ENCODE measurements at places on chromosomes 5 and 9.

- no peak for DNase-seq
These were observed 12.2 kb downstream of the VDAC1 start for GRCh38 chr5:133992429-133993155.

DNA sequence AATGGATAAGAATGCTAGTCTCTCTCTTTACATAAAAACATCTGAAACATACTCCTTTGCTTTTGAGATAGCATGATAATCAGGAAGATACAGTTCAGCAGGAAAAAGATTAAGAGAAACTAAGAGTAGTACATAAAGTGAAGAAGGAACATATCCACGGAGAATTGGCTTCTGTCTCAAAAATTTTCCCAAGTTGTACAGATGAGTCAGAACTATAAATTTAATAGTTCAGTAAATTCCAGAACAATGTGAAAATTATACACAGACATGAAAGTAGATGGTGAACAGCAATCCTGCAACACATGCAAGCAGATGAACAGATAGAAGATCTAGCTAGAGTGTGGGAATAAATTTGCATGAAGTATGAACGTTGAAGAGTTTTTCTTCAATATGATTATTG, 691.4 kb upstream of the RIOK2 start:
- no peak for DNase-seq

DNA sequence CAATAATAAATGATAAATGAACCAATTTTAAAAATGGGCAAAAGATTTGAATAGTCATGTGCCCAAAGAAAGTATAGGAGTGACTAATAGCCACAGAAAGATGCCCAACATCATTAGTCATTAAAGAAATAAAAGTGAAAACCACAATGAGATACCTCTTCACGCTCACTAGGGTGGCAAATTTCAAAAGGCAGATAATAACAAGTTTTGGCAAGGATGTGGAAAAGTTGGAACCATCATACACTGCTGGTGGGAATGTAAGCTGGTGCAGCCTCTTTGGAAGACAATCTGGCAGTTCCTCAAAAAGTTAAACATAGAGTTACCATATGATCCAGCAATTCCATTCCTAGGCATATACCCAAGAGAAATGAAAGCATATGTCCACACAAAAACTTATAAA, 1819.8 kb downstream of the MAT2B start:
- no peak for DNase-seq

GRCh38 chr5:90326995-90327394, 82.6 kb downstream of the CETN3 start:
- no peak for DNase-seq

- no peak for DNase-seq
These were observed 88.8 kb downstream of the CARTPT start for GRCh38 chr5:71807909-71808308.

GRCh38 chr9:131997779-131998178, 81.9 kb downstream of the MED27 start:
- no peak for DNase-seq

DNA sequence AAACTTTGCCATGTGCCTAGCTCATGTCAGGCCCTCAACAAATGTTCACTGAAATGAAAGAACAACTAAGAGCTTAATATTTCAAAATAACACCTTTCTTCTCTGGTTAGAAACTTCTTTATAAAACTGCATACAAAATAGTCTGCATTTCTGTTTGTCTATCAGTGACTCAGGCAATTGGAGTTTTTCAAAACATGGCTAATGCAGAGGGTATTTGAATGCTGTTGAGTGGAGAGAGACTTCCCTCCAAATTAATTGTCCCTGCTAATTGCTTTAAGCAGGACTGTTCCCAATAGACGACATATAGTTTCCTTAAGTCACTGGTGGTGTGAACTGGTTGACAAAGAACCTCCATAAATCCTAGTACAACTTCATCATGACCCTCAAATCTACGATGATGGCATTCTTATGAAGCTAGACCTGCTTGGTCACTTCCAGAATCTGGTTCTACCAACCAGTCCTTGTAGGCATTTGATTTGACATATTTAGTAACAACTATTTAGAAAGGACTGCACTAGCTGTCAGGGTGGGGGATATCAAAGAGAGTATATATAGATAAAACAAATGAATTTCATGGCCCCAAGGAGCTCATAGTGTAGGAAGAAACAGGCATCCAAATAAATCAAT, 84.5 kb downstream of the PRLR start:
- DNase-seq: peak; percentile 35

DNA sequence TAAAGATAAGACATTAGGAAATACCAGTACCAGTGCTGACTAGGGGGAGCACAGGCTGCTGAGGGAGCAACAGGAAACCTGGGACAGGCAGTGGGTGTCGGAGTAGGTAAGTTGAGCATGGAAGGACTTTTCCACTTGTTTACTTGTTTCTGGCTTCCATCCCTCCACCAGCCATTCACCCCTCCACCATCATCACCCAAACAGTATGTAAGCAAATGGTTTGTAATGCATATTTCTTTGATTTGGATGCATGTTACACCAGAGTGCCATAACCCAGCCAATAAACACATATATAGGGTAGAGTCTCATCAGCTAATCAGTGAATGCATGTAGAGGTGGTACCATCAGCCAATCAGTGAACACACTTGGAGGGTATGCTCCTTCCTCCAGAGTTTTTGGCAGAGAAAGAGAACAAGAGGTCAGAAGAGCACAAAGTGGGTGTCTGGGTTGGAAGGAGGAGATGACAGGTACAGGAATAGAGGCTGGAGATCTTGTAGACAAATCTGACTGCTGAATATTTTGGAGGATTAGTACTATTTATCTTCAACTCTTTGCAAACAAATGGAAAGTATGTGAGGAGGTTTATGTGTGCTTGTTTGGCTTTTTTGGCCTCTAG, 37.7 kb upstream of the PDE8B start:
- DNase-seq: no peak

- peak; percentile 54 for DNase-seq
These were observed 80.1 kb downstream of the COL15A1 start for GRCh38 chr9:99023831-99024230.

DNA sequence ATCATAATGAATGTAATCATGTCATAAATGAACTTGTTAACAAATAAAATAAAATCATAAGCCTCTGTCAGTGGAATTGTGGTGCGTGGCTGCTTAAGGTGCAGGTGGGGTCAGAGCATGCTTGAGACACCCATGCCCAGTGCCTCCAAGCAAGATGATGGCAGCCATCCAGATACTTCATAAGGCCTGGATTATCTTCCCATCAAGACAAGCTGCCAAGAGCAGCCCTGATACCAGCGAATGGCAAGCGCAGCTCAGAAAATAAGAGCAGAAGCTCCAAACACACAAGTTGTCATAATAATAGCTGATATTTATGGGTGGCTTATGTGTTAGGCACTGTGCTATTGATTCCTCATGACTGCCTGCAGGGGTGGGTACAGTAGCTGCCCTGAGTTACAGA, 21.8 kb upstream of the LMX1B start:
- DNase-seq: no peak

- DNase-seq: no peak
These were observed 128.9 kb downstream of the GDNF start for GRCh38 chr5:37710965-37711364.

DNA sequence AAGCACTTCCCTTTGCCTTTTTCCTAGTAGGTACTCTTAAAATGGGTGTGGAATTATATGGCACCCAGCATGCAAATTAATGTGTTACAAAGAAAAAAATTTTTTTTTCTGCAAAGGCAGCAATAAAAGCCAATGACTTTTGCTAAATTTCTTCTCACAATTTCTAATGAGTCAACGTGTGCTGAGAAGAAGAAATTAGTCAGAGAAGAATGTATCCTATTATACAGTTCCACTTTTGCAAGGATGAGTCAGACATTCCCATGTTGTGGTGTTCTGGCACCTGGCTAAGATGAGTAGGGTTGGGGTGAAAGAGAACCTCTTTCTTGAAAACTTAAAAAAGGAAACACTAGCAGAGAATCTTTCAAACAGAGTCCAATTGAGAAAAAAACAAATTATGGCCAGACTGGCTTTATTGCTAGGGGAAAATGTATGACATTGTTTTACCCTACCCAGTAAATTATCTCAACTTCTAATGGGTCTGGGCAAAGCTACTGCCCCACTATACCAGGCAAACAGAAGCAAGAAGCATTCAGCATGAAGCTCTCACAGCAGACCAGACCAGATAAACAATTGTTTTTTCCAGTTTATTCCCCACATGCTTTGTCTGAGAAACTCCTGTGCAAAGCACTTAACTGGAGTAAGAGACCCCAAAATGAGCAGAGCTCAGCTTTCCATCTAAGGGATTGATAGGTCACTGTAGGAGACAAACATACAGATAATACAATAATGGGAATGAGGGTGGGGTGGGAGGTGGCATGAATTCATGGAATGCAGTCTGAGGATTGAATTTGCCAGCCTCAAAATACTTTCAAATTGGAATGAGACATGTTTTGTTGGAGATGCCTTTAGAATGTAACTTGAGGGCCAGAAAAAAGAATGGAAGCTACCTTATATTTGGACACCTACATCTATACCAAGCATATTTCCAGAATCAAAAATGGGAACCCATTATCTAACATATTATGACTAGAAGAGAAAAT, 220.8 kb upstream of the RFX3 start:
- peak; percentile 91 for DNase-seq

GRCh38 chr5:28313321-28313951, 1275.0 kb upstream of the CDH9 start:
- peak; percentile 20 for DNase-seq

DNA sequence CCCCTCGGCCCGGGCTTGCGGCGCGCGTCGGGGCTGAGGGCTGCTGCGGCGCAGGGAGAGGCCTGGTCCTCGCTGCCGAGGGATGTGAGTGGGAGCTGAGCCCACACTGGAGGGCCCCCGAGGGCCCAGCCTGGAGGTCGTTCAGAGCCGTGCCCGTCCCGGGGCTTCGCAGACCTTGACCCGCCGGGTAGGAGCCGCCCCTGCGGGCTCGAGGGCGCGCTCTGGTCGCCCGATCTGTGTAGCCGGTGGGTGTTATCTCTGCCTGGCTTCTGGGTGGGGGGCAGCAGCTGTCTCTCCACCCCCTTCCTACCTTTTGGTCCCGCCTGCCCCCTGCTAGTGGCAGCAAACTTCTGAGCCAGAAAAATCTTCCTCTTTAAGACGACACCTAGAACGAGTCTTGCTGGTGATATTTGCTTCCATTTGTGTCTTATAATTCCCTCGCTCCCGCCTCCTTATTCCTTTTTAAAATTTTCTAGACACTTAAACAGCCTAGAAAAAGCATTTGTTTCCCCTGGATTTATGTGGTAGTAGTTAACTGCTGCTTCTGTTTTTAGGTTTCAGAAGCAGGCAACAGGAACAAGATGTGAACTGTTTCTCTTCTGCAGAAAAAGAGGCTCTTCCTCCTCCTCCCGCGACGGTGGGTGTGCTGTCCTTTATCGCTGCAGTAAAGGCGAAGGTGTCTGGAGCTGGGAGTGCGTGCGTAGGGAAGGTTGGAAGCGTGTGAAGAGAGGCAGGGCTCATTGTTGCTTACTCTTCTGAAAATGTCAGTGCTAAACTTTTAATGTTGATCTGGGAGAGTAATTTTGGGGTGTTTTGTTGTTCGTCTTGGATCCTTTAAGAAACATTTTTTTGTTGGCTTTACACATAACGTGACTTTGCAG, 554 bp downstream of the JAK2 start:
- DNase-seq: peak; percentile 49

GRCh38 chr9:73615557-73615956, 463.9 kb downstream of the ANXA1 start:
- no peak for DNase-seq

GRCh38 chr5:174106997-174107655, 61.6 kb downstream of the NSG2 start:
- DNase-seq: no peak

DNA sequence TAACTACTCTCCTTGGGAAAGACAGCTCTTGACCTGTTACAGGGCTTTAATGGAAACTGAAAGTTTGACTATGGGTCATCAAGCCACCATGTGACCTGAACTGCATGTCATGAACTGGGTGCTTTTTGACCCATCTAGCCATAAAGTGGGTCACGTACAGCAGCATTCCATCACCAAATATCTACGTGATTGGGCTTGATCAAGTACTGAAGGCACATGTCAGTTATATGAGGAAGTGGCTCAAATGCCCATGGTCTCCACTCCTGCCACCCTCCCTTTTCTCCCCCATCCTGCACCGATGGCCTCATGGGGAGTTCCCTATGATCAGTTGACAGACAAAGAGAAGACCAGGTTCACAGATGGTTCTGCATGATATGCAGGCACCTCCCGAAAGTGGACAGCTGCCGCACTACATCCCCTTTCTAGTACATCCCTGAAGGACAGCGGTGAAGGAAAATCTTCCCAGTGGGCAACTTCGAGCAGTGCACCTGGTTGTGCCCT, 7.3 kb upstream of the FCN1 start:
- no peak for DNase-seq

GRCh38 chr9:90727488-90727887, 74.1 kb upstream of the SYK start:
- no peak for DNase-seq

- DNase-seq: peak; percentile 50
These were observed 50.8 kb upstream of the PCSK1 start for GRCh38 chr5:96483878-96484277.

- no peak for DNase-seq
These were observed 15.9 kb downstream of the SLC12A7 start for GRCh38 chr5:1095990-1096363.

GRCh38 chr5:131193106-131193505, 22.4 kb downstream of the LYRM7 start:
- DNase-seq: peak; percentile 69

- DNase-seq: peak; percentile 79
These were observed 7.0 kb downstream of the CENPP start for GRCh38 chr9:92332577-92333281.

DNA sequence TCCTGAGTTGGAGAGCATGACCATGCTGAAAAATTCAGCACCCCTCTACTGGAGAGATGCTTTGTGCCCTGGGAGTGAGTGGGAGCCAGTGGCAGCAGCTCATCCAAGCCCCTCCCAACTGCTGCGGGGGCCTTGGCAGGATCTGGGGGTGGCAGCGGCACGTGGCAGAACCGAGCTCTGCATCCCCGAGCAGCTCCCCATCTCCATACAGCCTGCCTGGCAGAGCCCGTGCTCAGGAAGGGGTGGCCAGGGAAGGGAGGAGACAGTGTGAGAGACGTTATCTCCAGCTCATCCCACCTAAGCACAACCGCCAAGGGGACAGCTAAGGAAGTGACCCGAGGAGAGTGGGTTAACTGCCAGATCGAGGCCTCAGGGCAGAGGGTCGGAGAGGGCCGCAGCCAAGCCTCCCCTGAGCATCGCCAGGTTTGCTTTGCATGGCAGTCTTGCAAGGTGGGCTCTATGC, 17.2 kb upstream of the DPM2 start:
- no peak for DNase-seq

GRCh38 chr9:121249563-121249962, 18.4 kb upstream of the GSN start:
- no peak for DNase-seq

- no peak for DNase-seq
These were observed 215.8 kb downstream of the ADAMTS12 start for GRCh38 chr5:33675958-33676464.

DNA sequence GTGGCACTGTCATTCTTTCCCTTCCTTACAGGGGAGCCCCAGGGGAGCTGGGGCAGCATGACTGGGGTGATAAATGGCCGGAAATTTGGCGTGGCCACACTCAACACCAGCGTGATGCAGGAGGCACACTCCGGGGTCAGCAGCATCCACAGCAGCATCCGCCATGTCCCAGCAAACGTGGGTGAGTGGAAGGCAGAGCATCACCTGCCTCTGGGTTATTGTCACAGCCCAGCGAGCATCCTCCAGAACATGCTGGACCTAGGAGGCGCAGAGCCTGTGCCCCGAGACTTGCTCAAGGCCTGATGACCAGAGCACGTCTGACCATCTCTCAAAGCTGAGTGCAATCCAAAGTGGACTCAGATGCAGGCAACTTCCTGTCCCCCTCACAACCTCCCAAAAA, 22.2 kb upstream of the ASS1 start:
- DNase-seq: no peak

GRCh38 chr5:83714810-83715209, 5.8 kb downstream of the HAPLN1 start:
- no peak for DNase-seq

Data from cardiac fibroblast (primary cell).